ENCODE measurements at places on chromosomes 2 and 18. TPM values are rescaled to one million over a fixed set of nuclear protein-coding genes. Genes with fewer than 3 reads are reported as not detected.

DNA sequence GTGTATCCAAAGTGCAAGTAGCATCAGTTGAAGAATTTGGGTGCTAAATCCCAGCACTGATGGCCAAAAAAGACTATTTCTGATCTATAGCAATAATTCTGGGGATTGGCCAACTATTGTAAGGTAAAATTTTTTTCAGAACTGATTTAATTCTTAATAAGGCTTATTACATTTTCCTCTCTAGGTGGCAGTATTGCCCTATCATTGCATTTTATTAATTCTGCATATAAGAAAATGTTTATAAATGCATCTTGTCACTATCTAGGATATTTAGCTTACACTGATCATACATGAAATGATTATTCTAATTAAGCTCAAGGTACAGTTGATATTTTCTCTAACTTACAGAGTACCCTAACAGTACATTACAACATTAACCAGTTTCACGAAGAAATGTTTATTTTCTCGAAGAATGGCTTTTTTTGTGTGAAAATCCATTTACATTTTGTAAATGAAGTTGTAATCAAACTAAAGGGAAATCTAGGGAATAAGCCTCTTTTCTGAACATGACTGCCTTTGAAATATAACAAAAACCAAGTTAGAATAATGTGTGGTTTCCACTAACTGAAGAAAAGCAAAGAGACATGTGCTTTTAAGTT lies 11.0 kb downstream of the TTN start:
- no peak for DNase-seq

DNA sequence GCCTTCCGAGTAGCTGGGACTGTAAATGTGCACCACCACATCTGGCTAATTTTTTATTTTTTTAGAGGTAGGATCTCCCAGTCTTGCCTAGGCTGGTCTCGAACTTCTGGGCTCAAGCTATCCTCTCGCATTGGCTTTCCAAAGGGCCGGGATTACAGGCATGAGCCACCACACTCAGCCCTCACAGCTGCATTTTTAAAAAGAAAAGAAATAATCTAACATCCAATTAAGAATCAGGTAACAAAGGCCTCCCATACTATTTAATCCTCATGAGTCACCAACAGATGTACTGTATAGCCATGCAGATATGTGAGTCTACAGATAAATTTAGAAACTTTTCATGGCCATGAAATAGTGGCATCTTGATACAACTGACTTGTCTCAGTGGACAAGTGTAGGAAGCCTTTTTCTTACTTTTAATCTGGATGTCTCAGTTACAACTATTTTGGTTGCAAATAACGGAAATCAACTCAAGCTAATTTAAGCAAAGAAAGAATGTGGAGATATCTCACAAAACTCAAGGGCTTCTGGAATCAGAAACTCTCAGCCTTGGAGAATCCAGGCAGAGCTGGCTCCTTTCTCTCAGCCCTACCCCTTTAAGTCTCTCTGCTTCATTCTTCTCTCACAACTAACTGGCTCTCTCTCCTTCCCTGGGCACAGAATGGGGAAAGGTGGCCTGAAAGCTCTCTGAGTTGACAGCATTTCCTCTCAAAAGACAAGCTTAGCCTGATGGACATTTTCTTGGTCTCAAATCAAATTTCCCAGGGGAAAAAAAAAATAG lies 12.8 kb upstream of the PPM1B start:
- no peak for DNase-seq

- DNase-seq, result no peak
Measured at GRCh38 chr2:68195096-68195495, 37.4 kb downstream of the PNO1 start.

- DNase-seq, result no peak
Measured at GRCh38 chr2:166449439-166449838, 44.6 kb downstream of the SCN7A start.

The ASPRV1 gene
- total RNA-seq, result 0.63 TPM

The ATOH8 gene
- total RNA-seq, result 23.3 TPM

The CXCR1 gene
- total RNA-seq, result 0.44 TPM
